ENCODE measurements at places on chromosomes 5 and 9. TPM values are rescaled to one million over a fixed set of nuclear protein-coding genes. Genes with fewer than 3 reads are reported as not detected.

FAM13B gene
- total RNA-seq: 63.8 TPM

DNA sequence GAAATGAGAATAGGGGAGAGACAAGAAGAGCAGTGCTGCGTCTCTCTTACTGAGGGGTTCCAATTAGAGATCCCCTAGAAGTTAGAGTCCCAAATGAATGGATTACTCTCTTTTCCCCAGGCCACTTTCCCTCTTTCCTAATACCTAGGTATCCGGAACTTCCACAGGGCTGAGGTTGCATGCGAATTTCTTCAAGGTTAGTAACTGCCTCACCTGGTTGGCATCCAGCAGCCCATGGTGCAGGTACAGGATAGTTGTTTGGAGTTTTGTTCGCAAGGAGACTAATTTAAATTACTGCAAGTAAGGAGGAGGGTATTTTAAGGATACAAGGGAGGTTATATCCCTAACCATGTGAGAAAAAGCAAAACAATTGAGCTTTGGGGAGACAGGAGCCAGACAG lies 52.4 kb upstream of the JAK2 start:
- no peaks in the 10 kb centered on the region for H3K36me3 ChIP-seq
- H3K4me1 ChIP-seq: peaks cover 45% of the 10 kb centered on the region
- no peak overlapping the region for H3K27ac ChIP-seq
- no peak for DNase-seq

DNA sequence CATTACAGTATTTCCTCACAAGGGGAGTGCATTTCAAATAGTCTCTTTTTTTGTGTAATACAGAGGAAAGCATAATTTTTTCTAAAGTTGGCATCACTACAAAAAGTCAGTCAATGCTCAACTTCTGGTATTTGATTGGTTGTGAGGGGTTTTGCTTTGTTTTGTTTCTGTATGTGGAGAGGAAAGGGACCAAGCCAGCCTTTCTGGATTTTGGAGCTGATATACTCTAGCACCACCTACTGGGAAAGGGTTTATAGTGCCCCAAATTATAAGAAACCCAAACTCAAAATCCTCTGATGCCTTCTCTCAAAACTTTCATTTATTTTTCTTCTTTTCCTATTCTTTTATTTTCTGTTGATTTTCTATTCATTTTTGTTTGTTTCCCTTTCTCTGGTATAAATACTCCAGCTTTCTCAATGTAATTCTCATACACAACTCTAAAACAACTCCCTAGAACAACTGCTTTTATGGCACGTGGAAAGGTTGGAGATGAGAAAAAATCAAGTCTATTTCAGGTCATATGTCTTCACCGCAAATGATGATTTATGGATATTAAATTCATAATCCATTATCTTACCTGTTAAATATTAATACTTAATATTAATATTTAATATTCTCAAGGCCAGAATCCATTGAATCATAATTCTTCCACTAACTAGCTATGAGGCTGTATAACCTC lies 69.5 kb upstream of the ANXA1 start:
- DNase-seq: no peak
- H3K36me3 ChIP-seq: no peaks in the 10 kb centered on the region
- peak overlapping the region; percentile 46 for H3K27ac ChIP-seq

- no peak for DNase-seq
- no peaks in the 10 kb centered on the region for H3K36me3 ChIP-seq
- H3K4me3 ChIP-seq: no peak overlapping the region
Observed at GRCh38 chr9:108277216-108277615, 578.6 kb downstream of the ACTL7B start.

GRCh38 chr5:179768326-179769085 lies 25.3 kb upstream of the LTC4S start:
- H3K4me1 ChIP-seq: peaks cover 37% of the 10 kb centered on the region
- no peak for DNase-seq
- H3K4me3 ChIP-seq: no peak overlapping the region
- no peaks in the 10 kb centered on the region for H3K27me3 ChIP-seq

GRCh38 chr9:96617439-96618185 lies 2.0 kb downstream of the CDC14B start:
- no peak overlapping the region for H3K4me3 ChIP-seq
- no peaks in the 10 kb centered on the region for H3K4me1 ChIP-seq
- peak overlapping the region; percentile 87 for H3K27ac ChIP-seq
- no peaks in the 10 kb centered on the region for H3K27me3 ChIP-seq
- DNase-seq: no peak

All from sigmoid colon (tissue), 7 donors.